ENCODE measurements at places on chromosomes 2 and 18.

DNA sequence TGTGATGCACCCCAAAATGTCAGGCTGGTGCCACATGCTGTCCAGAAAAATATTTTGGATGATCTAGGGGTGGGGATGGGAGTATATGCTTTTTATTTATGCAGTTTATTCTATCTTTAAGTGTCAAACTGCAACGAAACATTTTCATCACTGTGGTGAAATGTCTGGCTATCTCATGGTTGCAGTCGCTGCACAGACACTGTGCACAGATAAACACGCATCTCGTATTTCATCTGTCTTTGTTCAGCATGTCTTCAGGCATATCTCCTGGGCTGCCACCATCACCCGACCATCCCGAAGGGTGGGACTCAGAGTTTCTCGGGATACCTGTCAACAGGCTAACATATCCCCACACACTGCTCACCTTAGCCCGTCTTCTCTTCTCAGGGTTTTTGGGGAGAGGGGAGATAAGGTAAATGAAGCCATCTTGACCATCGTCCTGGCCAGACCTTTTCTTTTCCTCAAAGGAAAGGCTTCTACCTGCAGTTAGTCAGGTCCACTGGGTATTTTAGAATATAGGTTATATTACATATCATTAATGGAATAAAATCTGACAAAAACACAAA, 80.7 kb upstream of the NABP1 start:
- no peak for DNase-seq

DNA sequence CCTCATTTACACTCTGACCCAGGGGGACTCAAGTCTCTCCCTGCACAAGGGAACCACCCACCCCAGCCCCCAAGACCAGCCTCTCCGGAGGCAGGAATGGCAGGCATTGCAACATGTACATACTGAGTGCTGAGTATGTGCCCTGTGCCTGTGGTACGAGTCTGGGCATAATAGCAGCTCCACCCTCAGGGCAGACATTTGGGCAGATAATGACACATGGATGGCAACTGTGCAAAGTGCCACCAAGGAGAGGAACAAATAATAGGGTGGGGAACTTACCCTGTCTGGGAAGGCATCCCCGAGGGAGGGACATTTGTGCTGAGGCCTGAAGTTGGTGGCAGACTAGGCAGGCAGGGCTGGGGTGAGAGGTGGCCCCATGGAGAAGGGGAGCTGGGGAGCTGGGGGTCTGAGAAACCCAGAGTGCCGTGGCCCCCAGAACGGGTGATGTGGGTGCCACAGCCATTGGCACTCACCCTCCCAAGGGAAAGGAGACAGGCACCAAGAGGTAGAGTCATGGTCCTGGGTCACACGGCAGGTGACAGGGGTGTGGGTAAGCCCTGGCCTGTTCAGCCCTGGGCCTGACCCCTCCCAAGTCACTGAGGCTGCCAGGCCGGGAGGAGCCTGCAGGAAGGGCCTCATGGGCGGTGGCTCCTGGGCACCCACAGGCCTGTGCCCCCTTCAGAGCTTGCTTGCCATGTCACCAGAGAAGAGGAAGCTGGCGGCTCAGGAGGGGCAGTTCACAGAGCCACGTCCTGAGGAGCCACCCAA, 15.7 kb upstream of the GPR17 start:
- no peak for DNase-seq

- DNase-seq = peak; percentile 89
Observed at GRCh38 chr2:120239488-120240287, 13.0 kb upstream of the RALB start.

DNA sequence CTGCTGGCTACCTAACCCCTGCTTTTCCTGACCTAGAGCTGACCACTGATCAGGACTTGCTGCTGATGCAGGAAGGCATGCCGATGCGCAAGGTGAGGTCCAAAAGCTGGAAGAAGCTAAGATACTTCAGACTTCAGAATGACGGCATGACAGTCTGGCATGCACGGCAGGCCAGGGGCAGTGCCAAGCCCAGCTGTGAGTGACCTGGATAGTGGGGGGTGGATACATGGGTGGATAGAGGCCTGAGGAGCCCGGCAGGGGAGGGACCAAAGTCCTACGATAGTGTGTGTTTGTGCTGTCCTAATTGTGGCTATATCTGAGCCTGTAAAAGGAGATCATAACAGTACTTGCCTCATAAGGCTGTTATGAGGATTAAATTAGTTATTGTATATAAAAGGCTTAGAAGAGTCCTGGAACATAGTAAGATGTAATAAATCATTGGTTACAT, 8.2 kb downstream of the PLCD4 start:
- DNase-seq = no peak

DNA sequence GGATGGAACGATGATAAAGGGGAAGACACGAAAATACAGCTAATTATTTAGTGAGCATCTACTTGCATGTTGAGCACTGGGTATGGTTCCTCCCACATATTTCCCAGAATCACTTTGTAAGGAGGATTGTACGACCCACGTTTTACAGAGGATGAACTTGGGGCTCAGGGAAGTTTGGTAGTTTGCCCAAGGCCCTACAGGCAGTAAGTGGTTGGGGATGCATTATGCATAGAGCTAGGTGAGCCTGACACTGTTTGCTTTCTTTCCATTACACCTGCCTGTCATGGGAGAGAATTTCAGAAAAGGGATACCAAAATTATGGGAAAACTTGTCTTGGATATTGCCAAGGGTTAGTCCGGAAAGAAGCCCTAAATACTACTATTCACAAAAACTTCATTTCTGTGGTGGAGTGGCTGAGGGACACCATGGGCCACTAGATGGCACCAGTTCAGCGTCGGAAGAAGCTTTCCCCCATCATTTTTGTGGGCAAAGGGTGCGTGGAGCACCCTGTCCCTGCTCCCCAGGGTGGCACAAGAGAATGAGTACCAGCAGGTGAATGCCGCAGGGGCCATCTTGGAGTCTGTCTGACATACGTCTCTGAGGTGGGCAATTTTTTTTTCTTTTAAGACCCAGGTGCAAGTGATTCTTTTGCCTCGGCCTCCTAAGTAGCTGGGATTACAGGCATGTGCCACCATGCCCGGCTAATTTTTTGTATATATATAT, 23.5 kb upstream of the C18orf32 start:
- peak; percentile 73 for DNase-seq

DNA sequence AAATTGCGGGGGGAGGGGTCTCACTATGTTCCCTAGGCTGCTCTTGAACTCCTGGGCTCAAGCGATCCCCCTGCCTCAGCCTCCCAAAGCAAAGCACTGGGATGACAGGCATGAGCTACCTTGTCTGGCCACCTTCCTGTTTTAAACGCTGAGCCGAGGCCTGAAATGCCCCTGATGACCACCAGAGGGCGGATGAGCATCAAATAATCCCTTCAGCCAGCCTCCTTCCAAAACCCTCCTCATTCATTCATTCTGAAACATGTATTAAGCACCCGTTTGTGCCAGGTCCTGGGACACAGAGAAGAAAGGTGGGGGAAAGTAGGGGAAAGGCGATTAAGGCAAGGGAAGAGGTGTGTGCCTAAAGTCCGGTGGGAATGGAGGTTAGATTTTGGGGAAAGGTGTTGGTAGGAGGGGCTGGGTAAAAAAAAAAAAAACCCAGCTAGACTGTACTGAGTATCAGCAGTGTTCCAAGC, 30.7 kb upstream of the PTMA start:
- peak; percentile 87 for DNase-seq

GRCh38 chr2:225100856-225101294, 58.6 kb upstream of the DOCK10 start:
- peak; percentile 92 for DNase-seq

GRCh38 chr2:85886590-85886989, 2.2 kb downstream of the ST3GAL5 start:
- DNase-seq = peak; percentile 88

DNA sequence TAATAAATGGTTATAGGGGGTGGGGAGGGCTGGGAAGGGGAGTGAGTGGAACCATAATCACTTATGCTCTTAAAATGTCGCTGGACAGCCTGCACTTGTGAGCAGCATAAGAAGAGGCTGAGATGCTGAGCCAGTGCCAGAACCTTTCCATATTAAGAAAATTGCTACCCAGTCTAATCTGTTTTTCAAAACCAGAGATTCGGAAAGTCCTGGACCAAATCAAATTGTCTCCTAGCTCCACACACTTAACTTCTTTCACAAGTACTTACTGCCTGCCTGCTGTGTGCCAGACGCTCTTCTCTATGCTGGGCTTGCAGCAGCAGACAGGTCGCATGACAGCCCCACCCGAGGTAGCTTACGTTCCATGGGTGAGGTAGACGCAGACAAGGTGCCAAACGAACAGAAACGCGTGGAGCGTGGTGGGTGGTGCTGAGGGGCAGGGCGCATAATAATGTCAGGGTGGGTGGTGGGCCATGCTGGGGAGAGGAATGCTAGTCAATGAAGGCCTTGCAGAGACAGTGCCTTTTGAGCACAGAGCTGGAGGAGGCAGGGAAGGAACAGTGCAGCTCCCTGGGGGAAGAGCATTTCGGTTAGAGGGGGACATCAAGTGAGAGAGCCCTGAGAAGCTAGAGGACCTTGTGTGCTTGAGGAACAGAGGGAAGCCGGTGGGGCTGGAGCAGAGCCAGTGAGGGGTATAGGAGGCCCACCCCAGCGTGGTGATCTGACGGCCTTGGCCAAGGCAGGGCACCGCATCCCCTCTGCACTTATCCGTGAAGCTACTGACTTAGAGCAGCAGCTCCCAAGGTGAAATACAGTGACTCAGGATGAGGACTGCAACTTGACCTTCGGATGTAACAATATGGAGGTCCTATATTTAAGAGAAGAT, 123.5 kb upstream of the DAPL1 start:
- no peak for DNase-seq

- no peak for DNase-seq
Observed at GRCh38 chr2:86433137-86433536, 8.0 kb upstream of the KDM3A start.

DNA sequence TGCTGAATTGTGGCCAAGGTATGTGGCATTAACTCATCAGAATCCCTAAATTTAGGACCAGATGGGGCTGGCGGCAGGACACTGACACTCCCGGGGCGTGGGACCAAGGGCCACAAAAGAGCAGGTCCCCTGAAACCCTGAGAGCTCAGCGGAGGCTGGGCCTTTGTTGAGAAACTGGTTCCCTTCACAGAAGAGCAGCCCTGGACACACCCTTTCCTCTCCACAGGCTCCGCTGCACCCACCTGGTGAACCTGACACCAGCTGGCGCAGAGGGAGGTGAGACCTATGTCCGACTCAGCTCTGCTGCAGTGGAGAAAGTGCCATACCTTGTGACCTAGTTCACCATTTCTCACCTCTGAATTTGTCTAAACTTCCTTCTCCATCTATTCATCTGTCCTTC, 119.5 kb downstream of the RTP5 start:
- no peak for DNase-seq

- no peak for DNase-seq
Observed at GRCh38 chr2:98310010-98310409, 36.2 kb upstream of the CNGA3 start.

GRCh38 chr2:176561706-176562105, 292.5 kb downstream of the MTX2 start:
- peak; percentile 42 for DNase-seq

GRCh38 chr2:69501301-69501700, 64.1 kb upstream of the NFU1 start:
- no peak for DNase-seq

DNA sequence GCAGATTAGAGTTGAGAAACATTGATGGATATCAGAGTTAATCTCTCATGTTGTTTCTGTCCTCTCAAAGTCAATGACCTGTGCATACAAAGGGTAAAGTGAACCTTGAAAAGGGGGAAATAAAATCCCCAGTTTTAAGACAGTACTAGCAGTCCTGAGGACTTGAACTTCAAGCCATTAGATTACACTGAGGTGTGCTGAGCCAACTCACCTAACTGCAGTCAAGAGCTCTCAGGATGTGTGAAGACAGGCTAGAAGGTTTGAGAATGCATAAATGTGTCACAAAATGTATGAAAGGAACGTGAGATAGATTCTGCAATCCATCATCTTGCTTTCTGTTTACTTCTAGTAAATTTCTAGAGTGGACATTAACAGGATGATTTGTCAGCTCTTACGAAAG, 35.5 kb downstream of the DOCK10 start:
- DNase-seq = no peak

- DNase-seq = no peak
Observed at GRCh38 chr2:65344689-65345088, 87.7 kb downstream of the SPRED2 start.

- no peak for DNase-seq
Observed at GRCh38 chr18:44741085-44741484, 60.4 kb downstream of the SETBP1 start.

DNA sequence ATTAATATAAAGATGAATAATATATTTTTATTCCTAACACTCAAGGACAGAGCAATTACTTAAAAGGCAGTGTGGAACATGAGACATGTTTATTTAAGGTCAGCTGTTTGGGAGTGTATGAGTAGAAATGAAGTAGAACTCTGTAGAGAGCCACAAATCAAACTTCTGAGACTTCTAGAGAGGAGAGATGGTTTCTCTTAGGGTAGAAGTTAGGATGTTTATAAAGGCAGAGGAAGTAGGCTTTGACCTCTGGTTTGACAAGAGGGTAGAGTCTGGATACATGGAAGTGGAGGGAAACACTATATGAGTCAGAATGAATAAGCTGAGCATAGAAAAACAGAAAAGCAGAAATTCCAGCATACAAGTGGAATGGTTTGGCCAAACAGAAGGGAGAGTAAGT, 262.1 kb upstream of the KLHL14 start:
- DNase-seq = peak; percentile 3

GRCh38 chr2:7738596-7738995, 821.4 kb downstream of the RNF144A start:
- DNase-seq = no peak

DNA sequence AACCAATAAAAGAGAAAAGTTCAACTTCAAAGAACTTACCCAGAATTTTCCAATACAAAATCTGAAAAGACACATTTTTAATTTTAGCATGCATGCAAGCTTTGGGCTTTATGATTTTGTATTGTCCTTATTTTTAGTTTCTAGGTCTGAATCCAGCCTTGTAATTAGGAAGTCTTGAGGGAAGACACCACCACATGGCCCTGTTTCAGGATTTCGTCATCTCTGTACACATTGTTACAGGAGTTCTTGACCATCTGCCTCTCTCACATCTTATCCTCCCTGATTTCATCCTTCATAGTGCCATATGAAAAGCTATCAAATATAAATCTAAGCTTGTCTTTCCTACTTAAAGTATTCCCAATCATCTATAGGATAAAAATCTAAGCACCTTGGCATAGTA, 176.1 kb downstream of the TXNL1 start:
- no peak for DNase-seq

DNA sequence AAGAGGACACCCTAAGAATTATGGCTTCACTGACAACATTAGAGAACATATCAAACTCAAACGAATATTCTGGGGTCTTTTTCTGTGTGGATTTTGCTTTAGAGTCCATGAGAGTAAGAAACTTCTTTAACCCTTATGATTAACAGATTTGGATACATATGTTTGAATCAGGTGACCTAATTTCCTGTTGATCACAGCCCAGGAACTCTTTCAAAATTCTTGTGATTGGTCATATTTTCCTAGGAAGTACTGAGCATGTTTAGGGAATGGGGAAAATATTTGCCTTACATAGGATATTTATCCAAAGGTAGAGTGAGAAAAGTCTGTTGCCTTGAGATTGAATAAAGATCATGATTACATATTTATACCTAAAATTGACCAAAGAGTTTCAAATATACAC, 160.0 kb downstream of the KCNH7 start:
- no peak for DNase-seq

- DNase-seq = no peak
Observed at GRCh38 chr2:84885111-84885510, 4.2 kb upstream of the TRABD2A start.

All from fibroblast of pulmonary artery (primary cell).